Effector CD8-positive, alpha-beta T cell (primary cell): ENCODE measurements at places on chromosomes 3 and 15.
A peak's percentile ranks its signal among the peaks of the same experiment; 100 is the strongest.

GRCh38 chr3:136595913-136596697 is 156.1 kb downstream of the STAG1 start:
- no peak for DNase-seq

DNA sequence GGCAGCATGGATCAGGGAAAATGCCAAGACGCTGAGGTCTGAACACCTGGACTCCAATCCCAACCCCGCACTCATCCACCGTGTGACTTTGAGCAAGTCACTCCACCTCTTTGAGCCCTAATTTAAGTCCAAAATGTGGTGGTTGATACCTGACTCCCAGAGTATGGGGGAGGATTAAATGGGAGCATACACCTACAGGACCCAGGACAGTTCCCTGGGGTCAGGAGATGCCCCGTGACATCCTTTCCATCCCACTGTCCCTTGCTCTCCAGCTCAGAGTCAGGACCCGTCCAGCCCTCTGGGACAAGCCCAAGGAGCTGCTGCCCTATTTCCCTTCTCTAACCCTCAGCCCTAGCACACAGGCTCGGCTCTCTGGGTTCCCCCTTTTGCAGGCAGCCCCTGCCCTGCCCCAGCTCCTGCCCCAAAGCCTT is 276.4 kb downstream of the XXYLT1 start:
- DNase-seq, result no peak

GRCh38 chr3:67712259-67712658 is 57.8 kb upstream of the SUCLG2 start:
- DNase-seq, result no peak

- DNase-seq, result peak; percentile 8
Measured at GRCh38 chr3:113533534-113533892, 1.2 kb downstream of the SIDT1 start.

DNA sequence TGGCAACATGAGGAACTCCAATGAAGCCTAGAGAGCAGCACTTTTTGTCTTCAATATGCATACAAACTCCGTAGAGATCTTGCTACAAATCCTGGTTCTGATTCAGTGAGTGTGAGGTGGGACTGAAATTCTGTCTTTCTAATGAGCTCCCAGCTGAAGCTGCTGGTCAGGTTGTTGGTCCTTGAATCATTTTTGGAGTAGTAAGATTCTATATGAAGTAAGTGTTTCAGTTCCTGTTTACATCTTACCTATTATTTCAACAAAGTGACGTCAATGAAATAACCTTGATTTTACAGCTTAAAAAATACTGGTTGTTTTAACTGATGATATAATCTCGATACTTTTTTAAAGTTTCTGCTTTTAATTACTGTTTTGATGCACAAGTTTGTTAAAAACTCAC is 33.9 kb downstream of the SHQ1 start:
- DNase-seq, result no peak

GRCh38 chr3:132963786-132964185 is 74.4 kb upstream of the TMEM108 start:
- DNase-seq, result no peak
